ENCODE measurements at places on chromosomes 11 and 22. TPM values are rescaled to one million over a fixed set of nuclear protein-coding genes. Genes with fewer than 3 reads are reported as not detected.

- DNase-seq, result no peak
These were observed 51.4 kb downstream of the JAM3 start for GRCh38 chr11:134120143-134120850.

DNA sequence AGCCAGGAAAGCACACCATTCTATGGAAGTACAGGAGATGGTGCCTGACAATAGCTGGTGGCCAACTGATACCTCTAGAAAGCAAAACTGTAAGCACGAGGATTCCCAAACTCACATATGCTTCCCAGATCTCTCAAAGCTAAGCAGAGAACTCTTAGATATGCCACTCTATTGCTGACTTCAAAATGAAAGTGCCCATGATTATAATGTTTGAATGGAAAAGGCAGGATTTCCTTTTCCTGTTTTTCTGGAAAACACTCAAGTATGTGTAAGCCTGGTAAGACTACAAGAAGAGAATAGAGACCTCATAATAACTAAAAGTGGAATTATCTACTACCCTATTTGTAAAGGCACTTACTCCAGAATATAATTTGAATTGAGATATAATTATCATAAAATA, 2.6 kb upstream of the CARD18 start:
- no peak for DNase-seq

The LINC01488 gene
- not detected for polyA plus RNA-seq

The CSKMT gene
- polyA plus RNA-seq, result 3.7 TPM

- DNase-seq, result no peak
These were observed 423 bp upstream of the RTN3 start for GRCh38 chr11:63680834-63681320.

- no peak for DNase-seq
These were observed 28.9 kb upstream of the CHRM4 start for GRCh38 chr11:46420513-46420912.

GRCh38 chr11:97614606-97615005, 1224.8 kb downstream of the JRKL start:
- DNase-seq, result no peak

DNA sequence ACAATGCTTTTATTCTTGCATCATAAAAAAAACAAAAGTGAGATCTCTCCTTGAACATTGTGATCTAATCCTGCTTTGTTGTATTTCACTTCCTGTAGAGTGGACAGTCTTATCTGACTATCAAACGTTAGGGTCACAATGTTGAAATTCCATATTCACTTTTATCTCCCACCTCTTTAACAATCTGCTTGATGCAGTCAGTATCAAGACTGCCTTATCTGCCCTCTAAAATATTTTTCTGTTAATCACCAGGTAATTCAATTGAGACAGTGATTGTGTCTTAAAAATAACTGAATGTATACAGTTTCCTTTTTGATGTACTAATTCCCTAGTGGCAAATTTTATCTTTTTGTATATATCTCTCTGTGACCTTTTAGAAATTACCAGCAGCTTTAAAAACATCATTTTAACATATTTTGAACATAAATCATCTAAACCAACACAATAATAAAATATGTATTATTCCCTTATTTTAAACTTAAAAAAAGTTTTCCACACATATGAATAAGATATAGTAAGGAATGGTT, 143.1 kb upstream of the MPPED2 start:
- no peak for DNase-seq

DNA sequence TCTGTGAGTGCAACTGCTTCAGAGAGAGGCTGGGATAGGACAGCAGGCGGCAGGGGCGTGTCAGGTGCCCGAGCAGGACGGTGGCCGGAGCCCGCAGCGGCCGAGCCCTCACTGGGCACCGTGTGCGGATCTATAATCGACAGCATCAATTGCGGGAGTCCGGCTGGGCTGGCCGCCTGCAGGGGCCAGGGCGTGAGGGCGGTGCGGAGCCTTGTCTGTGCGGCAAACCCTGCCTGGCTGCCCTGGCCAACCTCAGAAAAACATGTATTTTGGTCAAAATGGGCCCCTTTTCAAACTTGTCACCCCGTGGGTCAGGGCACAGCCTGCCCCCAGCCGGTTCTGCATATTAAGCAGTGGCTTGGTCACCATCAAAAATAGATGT, 91.3 kb upstream of the KCNQ1OT1 start:
- DNase-seq, result no peak

DNA sequence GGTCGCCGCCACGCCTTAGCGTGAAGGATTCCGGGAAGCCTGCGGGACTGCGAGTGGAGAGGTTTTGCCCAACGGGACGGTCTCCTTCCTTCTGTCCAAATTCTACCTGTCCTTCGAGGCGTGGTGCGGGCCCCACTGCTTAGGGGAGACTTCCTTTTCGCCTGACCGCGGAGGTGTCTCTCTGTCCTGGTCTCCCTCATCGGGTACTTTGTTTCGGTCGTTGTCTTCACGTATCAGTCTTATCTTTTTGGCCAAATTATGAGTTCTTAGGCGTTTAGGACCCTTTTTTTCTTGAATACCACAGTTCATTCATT, 388 bp downstream of the HINFP start:
- no peak for DNase-seq

GRCh38 chr11:87284306-87284705, 246.6 kb downstream of the TMEM135 start:
- DNase-seq, result no peak

GRCh38 chr11:2653198-2653551, 46.6 kb downstream of the KCNQ1OT1 start:
- DNase-seq, result no peak

DNA sequence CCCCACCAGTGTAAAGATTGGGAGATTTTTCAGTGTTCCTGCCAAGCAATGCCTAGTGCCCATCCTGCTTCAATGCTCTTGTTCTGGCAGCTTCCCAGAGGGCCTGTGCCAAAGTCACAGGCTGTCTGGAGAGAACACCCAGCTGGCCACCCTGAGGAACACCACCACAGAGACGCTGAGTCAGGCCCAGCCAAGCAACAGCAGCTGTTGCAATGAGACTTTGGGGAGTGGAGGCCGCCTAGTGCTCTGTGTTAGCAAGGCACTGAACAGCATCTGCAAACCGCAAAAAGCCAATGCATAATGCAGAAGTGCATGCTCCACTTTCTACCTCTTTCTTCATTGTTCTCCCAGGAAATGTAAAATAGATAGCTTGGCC, 168.1 kb downstream of the NXPE2 start:
- DNase-seq, result no peak

DNA sequence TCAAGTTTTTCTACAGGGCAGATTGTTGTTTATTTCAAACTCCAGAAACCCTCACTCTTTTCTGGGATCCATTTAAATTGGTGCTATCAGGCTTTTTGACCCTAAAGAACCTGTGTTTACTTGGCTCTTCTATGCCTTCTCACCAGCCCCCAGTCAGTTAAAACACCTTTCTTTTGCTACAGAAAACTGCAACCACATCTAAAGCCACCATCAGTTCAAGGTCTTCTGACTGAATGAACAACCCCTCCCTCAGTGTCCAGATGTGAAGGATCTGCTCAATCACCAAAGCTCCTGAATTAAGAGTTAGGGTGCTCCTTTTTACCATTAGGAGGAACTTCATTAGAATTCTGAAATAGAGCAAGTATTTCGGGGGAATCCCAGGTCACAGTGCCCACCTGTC, 7.0 kb upstream of the GLYATL1B start:
- DNase-seq, result no peak

The SNX32 gene
- 0.39 TPM for polyA plus RNA-seq

The TTLL12 gene
- 16.2 TPM for polyA plus RNA-seq

The CRYBB3 gene
- not detected for polyA plus RNA-seq

- DNase-seq, result no peak
These were observed 38.7 kb upstream of the CHST1 start for GRCh38 chr11:45704133-45704532.

DNA sequence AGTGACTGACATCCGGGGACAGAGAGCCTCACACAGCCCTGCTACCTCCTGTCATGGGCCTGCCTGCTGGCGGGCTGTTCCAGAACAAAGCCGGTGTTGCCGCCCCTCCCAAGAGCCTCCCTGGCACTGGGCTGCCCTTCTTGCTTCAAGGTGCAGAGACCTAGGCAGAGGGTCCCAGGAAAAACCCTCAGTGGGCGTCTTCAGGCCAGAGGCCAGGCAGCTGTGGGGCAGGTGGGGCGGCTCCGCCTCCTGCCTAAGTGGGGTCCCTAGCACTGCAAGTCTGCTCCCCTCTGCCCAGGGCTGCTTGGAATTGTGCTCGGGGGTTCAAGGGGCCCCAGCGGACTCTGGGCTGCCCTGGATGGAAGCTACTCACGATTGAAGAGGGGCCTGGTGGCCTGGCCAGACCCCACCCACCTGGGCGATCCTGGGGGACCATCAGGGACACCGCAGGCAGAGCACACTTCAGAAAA, 20.4 kb upstream of the GNB1L start:
- no peak for DNase-seq

GRCh38 chr11:102295045-102295444, 22.2 kb upstream of the BIRC3 start:
- no peak for DNase-seq

DNA sequence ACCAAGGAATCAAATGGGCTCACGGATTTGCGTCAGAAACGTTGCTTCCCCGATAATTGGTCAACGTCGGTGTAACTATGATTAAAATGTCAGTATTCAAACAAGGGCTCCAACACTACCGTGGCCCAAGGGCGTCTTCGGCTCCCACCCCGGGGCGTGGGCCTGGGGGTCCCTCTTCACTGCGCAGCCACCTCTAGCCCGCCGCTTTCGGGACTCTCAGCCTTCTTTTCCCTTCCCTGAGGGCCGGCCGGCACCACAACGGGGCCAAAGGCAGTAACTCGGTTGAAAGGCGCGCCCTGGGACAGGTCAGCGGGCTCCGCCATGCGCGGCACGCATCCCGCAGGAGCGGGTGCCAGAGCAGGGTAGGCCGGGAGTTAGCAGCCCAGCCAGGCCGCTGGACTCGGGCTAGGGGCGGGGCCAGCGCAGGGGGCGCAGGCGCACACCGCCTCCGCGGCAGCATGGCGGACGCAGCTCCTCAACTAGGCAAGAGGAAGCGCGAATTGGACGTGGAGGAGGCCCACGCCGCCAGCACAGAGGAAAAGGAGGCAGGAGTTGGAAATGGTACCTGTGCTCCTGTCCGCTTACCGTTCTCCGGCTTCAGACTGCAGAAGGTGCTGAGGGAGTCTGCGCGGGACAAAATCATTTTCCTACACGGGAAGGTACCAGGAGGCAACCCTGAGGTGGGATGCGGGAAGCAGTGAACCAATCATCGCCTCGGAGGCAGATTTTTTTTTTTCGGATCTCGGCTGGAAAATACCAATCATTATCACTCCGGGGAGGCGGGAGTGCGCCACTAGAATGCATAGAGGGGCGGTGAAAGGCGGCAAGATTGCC, at the start of gene DCPS:
Gene DCPS, plus strand, starts transcription at position 438 of the 834 bp plus-strand sequence. Its CDS starts 21 bp downstream, at position 459.
- DNase-seq, result peak; percentile 88

- DNase-seq, result no peak
These were observed 34.8 kb downstream of the CELSR1 start for GRCh38 chr22:46502440-46503175.

GRCh38 chr22:49616356-49617231, 211.1 kb downstream of the BRD1 start:
- DNase-seq, result no peak

DNA sequence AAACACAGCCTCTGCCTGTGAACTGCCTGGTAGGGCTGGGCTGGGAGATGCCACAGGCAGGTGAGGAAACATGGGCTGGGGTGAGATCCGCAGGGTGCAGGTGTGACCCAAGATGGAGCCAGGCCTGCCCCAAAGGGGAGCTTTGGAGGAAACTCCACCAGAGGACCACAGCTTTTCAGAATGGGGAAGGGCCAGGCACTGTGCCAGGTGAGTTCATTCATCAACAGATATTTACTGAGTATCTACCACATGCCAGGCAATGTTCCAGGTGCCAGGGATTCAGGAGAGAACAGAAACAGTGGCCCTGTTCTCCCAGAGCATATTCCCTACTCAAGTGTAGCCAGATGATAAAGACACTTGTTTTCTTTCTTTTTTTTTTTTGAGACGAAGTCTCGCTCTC, 11.2 kb downstream of the RTN4RL2 start:
- no peak for DNase-seq

The CDC42EP2 gene
- polyA plus RNA-seq, result not detected

The FAR1 gene
- polyA plus RNA-seq, result 12.8 TPM

- DNase-seq, result no peak
These were observed 83.7 kb downstream of the TRIM29 start for GRCh38 chr11:120054016-120054752.

The SAA1 gene
- polyA plus RNA-seq, result not detected

The RIBC2 gene
- not detected for polyA plus RNA-seq

The CRYBA4 gene
- 0.43 TPM for polyA plus RNA-seq

The OR51A7 gene
- not detected for polyA plus RNA-seq

DNA sequence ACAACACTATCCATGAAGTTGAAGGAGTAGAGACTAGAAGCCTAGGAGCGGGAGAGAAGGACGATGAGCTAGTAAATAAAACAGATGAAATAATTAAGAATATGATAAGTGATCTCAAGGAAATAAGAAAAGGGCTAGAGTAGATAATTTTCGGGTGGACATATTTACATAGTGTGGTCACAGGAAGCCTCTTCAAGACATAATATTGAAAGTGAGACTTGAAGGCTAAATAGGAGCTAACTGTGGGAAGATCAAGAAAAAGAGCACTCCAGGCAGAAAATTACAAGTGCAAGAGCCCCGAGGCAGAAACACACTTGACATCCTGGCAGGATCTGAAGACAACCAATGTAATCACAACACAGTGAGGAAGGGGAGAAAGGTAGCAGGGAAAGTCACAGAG, 11.9 kb upstream of the PPFIBP2 start:
- DNase-seq, result no peak

The VEGFB gene
- 28.1 TPM for polyA plus RNA-seq

GRCh38 chr11:128238521-128239265, 348.7 kb downstream of the ETS1 start:
- no peak for DNase-seq

The VPREB3 gene
- not detected for polyA plus RNA-seq
